ENCODE measurements at places on chromosomes 11 and 22. TPM values are rescaled to one million over a fixed set of nuclear protein-coding genes. Genes with fewer than 3 reads are reported as not detected.

- DNase-seq = no peak
Measured at GRCh38 chr22:19519041-19519926, 4.9 kb downstream of the CLDN5 start.

DNA sequence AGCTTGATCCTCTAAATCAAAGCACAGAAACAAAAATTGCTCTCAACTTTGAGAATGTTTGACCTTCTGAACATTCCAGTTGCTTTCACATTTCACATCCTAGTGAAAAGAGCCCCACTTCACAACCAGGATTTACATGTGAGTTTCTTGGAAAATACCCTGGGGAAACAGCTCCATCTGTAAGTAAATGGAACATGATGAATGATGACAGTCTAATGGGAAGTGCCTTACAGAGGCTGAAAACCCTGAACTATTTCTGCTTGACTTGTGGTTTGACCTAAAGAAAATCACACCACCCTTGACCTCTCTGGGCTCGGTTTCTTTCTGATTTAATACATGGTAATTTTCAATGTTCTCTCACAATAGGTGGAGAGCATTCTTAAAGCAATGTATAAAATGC lies 499.4 kb upstream of the API5 start:
- DNase-seq = peak; percentile 14

The EWSR1 gene
- total RNA-seq = 117 TPM

The OR52I1 gene
- total RNA-seq = not detected

DNA sequence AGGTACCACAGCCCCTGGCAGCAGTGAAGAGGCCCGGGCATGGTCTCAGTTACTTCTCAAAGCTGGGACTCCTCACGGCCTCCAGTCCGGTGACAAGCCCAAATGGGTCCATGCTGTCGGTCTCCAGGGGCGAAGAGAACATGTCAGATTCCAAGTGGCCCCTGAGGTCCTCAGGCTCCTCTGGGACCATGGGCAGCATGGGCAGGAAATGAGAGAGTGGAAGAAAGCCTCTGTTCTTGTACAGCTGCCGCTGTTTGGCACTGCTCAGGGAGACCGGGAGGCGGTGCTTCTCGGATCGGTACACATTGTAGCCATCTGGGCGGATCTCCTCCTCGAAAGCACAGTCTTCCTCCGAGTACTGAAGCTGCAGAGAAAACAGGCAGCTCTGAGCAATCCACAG lies 4.6 kb downstream of the FGF19 start:
- peak; percentile 51 for DNase-seq

The NUCB2 gene
- total RNA-seq = 65.2 TPM

The CARNS1 gene
- 3.8 TPM for total RNA-seq

DNA sequence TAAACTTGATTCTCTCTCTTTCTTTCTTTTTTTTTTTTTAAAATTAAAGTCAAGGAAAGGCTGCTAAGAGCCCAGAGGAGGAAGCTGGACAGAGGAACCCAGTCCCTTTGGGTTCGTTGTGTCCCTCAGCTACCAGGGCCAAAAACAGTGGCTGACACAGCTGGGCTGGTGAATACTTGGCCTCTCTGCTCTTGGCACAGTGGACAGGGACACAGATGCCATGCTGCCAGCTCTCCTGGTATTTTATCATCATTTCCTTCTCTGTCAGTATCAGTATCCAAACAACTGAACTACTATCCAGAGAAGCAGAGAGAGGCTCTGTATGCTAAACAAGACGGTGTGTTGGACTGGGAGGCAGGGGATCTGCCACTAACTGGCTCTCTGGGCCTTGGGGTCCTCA lies 123.7 kb upstream of the CCDC90B start:
- no peak for DNase-seq

- DNase-seq = no peak
Measured at GRCh38 chr22:37267661-37268413, 14.5 kb upstream of the CYTH4 start.

DNA sequence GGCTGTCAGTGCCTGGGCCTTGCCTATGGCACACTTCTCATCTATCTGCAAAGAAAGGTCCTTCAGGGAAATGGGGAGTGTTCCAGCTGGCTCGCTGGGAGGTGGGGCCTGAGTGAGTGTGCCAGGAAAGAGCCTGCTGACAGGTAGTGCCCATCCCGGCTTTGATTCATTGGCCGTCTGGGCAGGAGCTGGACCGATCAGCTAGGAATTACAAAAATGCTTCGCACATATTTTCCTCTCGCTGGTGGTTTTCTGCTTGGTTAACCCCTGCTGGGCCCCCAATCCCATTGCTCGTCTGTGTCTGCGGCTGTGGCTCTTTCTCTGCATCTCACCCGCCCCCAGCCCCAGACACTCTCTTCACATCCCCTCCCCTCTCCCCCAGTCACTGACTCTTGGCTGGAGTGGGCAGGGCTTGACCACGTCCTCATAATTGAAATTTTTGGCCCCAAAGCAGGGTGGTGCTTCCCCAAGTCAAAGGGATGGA lies 10.8 kb downstream of the LIF start:
- no peak for DNase-seq

The ARHGAP20 gene
- 7.6 TPM for total RNA-seq

The SCUBE1 gene
- total RNA-seq = 0.20 TPM

The TREH gene
- total RNA-seq = not detected

DNA sequence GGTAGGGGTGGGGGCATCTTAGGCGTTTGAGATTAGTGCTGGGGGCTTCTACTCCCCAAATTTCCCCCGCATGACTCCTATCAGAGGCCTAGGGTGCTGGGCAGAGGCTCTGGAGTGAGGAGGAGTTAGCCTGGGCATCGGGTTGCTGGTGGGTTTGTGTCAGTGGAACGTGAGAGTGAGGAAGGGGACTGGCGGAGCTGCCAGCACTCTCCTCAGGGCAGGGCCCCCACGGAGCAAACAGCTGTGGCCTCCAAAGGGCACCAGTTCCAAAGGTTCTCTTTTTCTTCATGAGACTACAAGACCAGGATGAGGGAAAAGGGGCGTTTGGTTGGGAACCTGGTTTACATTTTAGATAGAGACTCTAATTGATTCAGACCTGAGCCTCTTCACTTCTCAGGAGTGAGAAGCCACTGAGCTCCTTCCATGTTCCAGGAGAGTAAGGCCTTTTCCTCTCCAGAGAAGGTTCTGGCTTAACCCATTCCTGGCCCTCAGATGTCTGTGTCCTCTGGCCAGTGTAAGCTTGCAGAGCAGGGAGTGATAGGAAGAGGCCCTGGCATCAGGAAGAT lies 35.6 kb upstream of the CDON start:
- no peak for DNase-seq

DNA sequence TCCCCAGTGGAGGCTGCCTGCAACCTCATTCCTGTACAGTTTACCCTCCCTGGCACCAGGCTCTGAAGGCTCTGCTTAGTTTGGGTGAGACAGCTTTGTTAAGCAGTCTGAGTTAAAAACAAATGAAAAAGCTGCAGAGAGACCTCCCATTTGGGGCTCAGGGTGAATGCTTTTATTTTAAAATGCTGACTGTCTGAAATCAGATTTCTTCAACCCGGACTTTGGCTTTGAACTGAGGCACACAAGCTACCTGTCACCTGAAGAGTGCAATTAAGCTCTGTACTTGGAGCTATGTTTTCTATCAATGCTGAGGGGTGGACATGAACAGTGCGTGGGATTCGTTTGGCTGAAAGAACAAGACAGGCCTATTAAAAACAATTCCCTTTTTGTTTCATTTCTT lies 217.5 kb upstream of the SORL1-AS1 start:
- DNase-seq = no peak

DNA sequence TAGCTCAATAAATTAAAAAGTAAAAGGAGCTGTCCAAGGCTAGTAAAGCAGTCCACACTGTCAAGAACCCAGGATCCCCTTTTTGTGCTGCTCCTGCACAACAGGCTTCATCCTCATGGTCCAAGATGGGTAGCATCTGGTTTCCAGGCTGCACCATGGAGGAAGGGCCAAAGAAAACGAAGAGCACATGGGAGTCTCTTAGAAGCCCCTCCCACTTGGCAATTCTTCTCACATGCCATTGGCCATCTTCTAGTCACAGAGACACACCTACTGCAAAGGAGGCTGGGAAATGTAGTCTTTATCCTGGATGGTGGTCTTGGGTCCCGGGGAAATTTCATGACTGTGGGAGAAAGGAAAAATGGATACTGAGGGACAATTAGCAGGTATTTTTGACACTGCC lies 37.8 kb downstream of the PRR5L start:
- no peak for DNase-seq

The BTBD18 gene
- not detected for total RNA-seq

DNA sequence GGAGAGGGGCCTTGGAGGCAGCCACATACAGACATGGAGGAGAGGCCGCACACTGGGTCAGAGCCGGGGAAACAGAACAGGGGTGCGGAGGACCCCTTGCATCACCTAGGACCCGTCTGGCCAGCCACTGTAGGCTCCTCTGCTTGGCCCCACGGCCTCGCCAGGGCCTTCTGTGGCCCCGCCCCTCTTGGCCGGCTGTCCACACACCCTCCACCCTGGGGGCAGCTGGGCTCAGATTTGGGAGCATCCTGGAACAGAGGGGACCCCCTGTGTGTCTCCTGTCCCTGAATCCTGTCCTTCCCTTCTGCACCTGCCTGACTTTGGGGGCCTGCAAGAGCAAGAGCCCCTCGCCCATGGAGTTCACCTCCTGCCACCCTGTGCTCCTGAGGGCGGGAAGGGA lies 7.9 kb upstream of the TH start:
- DNase-seq = no peak

- DNase-seq = no peak
Measured at GRCh38 chr22:45709866-45710265, 38.2 kb downstream of the ATXN10 start.

DNA sequence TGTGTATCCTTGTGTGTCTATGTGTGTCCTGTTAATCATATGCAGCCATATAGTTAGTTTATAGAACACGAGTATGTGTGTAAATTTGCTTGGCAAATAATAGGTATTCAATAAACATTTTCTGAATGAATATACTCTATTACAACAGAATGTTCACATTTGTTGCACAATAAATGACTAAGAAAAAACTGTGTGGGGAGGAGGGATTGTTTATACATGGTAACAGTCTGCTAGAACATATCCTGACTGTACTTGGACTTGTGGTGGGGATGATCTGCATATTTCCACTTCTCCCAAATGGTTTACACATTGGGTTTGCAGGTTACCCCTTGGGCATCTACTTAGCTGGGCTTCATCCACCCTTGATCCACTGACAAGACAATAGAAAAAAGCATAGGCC lies 194.6 kb downstream of the INSC start:
- no peak for DNase-seq

The CRYBB3 gene
- total RNA-seq = not detected

The C11orf86 gene
- total RNA-seq = not detected

DNA sequence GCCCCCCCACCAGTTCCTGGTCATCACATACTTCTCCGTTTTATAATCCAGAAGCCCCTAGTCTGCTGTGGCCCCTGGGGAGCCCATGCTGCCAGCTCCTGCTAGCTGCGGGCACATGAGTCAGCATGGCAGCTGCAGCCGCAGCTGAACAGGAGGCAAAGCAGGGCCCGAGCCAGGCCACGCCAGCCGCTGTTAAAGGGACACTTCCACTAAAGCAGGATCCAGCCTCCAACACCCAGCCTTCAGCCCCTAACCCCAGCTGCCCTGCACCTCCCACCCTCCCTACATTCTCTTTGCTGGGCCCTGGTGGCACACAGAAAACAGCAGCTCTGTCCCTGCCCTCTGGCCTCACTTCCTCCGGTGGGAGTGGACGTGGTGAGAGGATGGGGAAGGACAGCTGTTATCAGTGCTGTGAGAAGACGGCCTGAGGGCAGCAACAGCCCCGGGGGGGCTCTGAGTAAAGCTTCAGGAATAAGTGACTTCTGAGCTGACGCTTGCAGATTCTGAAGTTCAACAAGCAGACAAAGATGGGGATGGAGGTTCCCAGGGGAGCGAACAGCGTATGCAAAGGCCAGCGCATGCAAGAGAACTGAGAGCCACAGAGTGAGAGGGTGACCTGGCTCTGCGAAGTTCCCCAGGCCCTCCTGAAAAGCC lies 688 bp upstream of the LRRC74B start:
- DNase-seq = no peak

DNA sequence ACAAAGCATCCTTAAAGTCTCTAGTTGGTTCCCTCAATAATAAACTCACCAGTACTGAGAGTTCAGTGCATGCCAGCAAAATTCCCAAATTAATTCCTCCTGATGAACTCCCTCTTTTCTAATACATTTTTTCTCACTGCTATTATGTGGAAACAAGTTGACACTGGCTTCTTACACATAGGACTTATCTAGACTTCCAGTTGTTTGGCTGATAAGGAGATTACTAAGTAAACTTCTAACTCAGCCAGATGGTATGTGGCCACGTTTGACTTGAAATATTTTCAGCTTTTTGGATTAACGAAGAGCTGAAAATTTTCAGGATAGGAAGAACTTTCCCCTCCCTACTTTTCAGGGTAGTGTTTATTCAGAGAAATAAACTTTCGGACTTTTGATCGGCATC lies 1154.2 kb upstream of the TENM4 start:
- no peak for DNase-seq

DNA sequence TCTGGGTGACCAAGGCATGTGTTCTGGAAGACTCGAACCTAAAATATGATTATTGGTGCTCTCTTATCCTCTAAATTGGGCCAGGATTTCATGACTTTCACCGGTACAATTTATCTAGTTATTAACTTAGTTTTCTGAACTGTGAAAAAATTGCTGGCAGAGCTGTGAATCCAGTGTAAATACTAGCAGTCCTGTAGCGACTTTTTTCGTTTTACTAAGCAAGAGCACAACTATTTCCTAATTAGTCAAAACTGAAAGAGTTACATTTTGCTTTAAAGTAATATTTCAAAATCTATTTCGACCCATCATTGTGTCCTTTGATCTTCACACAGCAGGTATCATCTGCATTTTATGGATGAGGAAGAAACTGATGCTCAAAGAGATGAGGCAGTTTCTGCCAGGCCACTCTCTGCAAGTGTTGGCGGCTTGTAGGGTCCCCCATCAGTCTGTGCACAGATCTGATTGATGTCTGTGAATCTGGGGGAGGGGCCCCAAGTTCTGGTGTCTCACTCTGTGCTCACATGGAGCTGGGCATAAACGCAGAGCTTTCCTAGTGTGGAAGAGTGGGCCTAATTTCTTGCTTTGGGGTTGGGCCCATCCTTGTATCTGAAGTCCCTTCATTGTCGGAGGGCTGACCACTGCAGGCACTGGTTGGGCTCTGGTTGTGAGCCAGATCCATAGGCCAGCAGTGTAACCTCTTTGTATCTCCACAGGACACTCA lies 1.4 kb upstream of the TRMT2A start:
- DNase-seq = no peak

The KCTD21 gene
- 3.1 TPM for total RNA-seq

The KRTAP5-9 gene
- not detected for total RNA-seq

GRCh38 chr11:128814856-128815705 lies 52.0 kb downstream of the KCNJ1 start:
- DNase-seq = peak; percentile 53

DNA sequence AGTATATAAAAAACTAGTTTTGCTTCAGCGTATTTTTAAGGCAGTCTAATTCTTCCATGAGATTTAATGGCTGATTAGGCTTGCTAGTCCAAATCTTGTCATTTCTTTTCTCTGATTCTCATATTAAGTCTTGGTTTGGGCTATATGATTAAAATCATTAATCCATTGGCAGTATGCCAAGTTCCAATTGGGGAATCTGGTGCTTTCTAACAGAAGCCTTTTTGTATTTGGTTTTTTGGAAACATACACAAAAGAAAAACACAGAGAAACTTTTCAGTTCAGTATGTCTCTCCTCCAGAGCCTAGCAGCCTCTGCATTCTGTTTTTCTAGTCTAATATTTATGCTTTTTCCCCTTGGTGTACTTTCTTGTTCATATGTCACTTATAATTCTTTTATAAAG lies 37.9 kb downstream of the SWAP70 start:
- no peak for DNase-seq

The NRGN gene
- 0.39 TPM for total RNA-seq

GRCh38 chr11:107713009-107713408 lies 1.2 kb upstream of the SLN start:
- DNase-seq = peak; percentile 39

GRCh38 chr11:76657187-76658170 lies 13.1 kb downstream of the LRRC32 start:
- no peak for DNase-seq

Data from skin of body (tissue), 3 donors.